ENCODE measurements at places on chromosomes 7 and 10.

- DNase-seq: no peak
These were observed 647 bp upstream of the NACAD start for GRCh38 chr7:45089341-45089891.

- DNase-seq: no peak
These were observed 1.1 kb upstream of the PTPN12 start for GRCh38 chr7:77536017-77536412.

DNA sequence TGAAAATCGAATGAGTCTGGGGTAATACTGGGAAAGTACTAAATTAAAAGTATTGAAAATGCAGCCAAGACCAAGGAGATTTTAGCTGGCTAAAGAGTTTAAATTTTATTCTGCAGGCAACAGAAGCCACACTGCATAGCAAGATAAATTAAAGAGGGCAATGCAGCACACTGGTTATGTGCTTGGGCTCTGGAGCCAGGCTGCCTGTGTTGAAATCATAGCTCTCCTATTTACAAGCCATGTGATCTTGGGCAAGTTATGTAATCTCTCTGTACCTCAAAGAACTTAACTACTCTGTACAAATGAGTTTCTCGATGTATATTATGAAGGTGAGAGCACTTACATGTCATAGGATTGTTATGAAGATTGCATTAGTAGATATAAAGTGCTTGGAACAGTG lies 9.9 kb downstream of the SLC25A13 start:
- DNase-seq: no peak

DNA sequence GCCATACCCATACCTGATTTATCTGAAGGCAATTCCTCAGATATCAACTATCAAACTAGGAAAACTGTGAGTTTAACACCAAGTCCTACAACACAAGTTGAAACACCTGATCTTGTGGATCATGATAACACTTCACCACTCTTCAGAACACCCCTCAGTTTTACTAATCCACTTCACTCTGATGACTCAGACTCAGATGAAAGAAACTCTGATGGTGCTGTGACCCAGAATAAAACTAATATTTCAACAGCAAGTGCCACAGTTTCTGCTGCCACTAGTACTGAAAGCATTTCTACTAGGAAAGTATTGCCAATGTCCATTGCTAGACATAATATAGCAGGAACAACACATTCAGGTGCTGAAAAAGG lies 69.0 kb upstream of the RSBN1L start:
- DNase-seq: no peak

GRCh38 chr10:100019787-100020141 lies 10.0 kb upstream of the DNMBP start:
- no peak for DNase-seq

DNA sequence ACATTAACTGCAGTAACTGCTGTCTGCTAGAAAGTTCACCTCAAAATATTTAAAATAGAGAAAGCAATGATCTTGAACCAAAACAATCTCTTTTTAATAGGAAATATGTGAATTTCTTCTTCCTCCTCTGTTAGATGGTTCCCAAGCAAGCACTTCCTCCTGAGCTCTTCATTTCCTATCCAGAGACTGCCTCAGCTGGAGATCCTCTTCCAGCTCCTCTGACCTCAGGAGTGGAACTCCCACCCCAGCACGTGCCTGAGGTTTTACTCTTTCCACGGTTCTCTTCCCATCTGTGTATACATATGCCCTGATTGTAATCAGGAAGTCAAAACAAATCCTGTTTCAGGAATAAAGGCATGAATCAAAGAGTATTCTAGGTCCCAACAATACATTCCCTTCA lies 5.6 kb downstream of the DENND11 start:
- no peak for DNase-seq
